ENCODE measurements at places on chromosomes 6 and 20.
A peak's percentile ranks its signal among the peaks of the same experiment; 100 is the strongest.

DNA sequence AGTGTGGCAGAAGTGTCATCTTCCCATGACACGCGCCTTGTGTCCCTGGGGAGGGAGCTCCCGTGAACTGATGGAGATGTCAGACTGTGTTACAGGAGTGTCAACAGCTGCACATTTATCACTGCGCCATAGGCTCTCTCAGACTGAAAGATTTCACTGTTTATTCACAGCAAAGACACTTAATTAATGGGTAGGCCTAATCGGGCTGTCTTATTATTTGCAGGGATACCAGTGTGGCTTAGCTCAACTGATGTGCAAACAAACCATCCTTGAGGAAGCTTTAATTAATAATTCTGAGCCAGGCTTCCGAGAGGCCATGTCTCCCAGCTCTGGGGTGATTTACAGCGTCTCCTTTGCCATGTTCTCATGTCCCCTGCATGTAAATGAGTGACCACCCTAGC, 771.0 kb downstream of the QKI start:
- DNase-seq: no peak

GRCh38 chr6:166855416-166855815, 100.9 kb downstream of the RNASET2 start:
- DNase-seq: no peak

GRCh38 chr6:160428069-160428430, 79.9 kb downstream of the SLC22A3 start:
- DNase-seq: no peak

GRCh38 chr6:106206905-106207304, 118.7 kb downstream of the ATG5 start:
- no peak for DNase-seq

DNA sequence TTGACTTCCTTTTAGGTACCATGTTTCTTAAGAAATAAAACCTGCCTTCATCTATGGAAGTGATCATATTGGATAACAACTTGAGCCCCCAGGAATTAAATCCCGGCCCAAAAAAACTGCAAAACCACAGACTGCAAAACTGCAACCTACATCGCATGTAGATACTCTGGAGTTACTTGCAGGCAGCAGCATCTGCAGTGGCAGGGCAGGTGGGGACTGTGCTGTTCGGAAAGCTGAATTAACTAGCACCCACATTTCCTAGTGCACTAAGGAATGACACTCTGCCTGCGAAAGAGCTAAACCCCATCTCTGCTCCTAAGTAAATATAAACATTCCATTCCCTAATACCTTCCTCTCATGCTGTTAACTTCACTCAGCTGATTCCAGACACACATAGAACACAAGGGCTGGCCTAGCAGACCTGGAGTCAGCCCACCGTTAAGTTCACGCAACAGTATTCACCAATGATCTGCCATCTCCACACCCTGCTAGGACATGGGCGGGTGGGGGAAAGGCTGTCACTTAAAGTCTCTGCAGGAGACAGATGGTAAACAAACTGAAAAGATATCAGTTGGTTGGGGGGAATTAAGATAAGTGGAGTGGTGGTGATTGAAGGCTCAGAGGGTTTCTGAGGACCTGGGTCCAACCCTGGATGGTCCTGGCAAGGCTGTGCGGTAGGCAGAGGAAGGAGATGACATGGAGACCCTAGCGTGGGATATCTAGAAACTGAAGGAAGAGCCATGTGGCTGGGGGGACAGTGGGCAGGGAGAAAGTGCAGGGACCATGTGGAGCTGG, 128.4 kb downstream of the SYCP2 start:
- DNase-seq: no peak

DNA sequence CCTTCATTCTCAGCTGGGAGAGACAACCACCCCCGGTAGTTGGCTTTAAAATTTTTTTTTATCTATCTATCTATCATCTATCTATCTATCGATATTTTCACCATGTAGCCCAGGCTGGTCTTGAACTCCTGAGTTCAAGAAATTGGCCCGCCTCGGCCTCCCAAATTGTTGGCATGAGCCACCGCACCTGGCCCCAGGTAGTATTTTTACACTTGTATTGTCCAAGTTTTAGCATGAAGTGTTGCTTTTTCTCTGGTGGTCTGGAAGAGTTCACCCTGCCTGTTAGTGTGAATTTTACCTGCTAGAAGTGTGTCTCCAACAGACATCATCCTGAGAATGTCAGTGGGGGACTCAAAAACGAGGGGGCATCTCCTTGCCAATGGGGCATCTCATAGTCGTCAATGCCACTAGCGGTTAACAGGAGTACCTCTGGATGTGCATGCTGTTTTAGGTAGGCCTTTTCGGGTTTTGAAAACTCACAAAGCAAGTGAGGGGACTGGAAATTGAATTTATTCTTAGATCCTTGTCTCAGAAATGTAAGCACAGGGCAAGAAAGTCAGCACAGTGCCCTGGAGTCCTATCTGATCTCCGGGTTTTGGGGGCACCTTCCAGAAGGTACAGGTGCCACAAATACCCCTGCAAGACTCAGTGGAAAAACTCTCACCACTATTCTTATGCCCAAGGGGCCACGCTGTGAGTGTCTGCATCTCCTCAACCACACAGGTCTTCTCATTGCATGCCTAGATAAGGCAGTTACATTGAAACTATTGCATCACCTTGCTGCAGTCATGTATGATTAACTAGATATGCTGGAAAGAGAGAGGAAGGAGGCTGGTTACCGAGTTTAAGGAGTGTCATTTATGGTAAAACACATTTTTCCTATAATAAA, 37.1 kb downstream of the TNFAIP3 start:
- DNase-seq: peak; percentile 71

DNA sequence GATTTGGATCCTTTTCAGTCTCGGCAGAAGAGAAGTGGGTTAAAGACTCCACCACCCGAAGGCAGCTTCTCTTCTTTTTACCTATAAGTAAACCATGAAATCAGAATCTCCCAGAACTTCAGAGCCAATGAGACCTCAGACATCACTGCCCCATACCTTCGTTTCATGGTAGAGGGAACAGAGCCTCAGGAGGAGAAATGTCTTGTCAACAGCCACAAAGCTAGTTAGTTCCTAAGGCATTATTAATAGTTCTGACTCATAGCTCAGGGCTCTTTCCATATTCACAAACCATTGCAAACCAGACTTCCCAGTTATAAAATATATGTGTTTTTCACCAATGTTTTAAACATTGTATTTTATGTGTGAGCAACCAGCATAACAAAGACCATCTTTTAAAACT, 118.7 kb upstream of the RIPOR2 start:
- peak; percentile 88 for DNase-seq

- peak; percentile 14 for DNase-seq
Observed at GRCh38 chr6:136579800-136580199, 29.6 kb upstream of the MAP7 start.

DNA sequence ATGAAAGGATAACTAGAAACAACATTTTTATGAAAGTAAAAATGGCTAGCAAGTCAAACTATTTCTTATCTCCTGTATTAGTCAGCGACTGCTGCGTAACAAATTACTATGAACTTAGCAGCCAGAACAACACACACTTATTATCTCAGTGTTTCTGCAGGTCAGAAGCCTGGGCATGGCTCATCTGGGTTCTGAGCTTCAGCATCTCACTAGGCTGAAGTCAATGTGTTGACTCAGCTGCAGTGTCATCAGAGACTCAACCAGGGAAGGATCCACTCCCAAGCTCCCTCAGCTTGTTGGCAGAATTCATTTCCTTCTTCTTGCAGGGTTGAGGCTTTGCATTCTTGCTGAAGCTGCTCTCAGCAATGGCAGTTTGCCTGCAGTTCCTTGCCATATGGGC, 33.2 kb upstream of the IGF2R start:
- peak; percentile 57 for DNase-seq

DNA sequence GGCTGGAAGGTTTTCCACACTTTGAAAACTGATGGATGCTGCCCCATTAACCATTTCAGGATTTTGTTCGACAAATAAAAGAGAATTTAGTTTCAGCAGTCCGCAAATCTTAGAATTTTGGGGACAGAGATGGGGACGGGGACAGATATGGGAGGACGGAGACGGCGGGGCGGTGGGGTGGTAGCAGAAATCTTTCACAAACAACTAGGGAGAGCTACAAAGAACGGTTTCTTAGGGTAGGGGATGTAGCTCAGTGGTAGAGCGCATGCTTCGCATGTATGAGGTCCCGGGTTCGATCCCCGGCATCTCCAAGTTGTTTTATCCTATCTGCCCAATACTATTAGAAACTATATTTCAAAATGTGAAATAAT, 15.1 kb downstream of the HMGN4 start:
- DNase-seq: peak; percentile 66
